ENCODE measurements at places on chromosomes 2 and 18.

DNA sequence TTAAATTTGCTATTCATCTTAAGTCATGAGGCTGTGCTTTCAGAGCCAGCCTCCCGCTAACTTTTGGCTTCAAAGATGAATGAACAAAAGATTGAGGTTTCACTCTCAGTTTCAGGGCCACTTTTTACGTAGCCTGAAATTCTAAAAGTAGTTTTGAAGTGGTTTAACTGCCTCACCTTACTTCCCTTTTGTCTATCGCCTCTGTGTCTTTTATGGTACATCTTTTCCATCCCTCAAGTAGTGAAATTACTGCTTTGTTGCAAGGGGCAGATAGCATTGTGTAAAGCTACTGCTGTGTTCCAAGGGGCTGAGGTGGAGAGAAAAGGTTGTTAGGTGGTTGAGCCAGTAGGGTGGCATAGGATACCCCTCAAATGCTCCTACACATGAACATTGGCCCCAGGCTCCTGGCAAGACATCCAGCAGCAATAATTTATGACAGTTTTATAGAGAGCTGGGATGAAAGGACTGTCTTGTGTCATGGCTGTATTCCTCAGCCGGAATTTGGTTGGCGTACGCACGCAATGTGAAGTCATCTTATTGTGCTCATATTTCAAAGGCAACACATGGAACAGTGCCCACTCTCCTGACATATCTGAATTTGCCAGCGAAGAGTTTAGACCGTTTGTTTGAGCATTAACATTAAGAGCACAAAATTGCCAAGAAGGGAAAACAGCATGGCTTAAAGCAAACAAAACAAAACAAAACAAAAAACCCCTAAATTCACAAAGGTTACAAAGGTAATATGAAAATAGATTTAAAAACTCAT lies 32.2 kb downstream of the QPCT start:
- peak; percentile 88 for DNase-seq

GRCh38 chr18:2547477-2548087 lies 23.7 kb downstream of the METTL4 start:
- no peak for DNase-seq

DNA sequence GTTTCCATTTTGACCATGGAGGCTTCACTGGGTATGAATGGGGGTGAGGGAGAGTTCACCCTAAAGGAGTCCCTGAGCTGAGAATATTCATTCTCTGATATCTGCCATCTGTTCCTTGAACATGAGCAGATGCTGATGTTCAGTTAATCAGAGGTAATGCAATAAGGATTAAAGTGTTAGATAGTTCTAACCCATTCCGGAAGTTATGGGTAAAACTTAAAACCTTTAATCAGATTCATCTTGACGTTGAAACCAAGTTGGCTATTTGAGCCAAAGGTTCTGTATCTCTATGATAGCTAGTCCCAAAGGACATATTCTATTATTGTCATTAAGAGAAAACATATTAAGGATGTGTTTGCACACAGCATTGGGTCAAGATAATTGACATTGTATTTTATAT lies 268.9 kb downstream of the PLCL1 start:
- DNase-seq: no peak

DNA sequence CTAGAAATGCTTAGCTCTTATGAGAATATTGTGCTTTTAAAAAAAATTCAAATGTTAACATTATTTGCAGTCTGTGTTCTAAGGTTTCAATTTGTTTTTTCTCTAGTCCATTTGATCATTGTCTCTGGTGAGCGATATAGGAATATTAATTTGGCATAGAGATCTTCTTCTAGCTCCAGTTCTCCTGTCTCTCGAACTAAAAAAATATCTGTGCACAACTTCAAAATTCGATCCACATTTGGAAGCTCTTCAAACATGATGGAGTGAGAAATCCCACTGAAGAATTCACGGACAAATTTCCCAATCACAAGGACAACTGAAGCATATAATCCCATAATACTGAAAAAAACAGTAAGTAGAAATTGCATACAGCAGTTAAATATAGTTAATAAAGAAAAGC lies 145.6 kb downstream of the NAPG start:
- no peak for DNase-seq

- no peak for DNase-seq
Measured at GRCh38 chr2:51003345-51004192, 28.4 kb downstream of the NRXN1 start.

GRCh38 chr18:7946734-7947377 lies 379.7 kb downstream of the PTPRM start:
- DNase-seq: peak; percentile 82

- DNase-seq: no peak
Measured at GRCh38 chr2:235046589-235046988, 94.8 kb downstream of the SH3BP4 start.

DNA sequence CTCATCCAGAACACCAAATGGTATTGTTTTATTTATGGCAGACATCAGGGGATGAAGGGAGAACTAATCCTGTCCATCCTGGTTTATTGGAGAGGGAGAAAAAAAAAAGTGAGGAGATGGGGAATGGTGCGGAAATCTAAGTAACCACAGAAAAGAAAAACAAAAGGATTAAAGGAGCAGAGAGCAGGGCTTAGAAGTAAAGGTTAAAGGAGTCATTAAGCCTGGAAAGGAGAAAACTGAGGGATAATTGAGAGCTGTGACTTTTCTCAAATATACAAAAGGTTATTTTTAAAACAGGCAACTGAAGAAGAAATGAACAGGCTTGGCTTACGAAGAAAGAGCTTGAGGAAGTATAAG lies 127.2 kb upstream of the PPP1CB start:
- no peak for DNase-seq

DNA sequence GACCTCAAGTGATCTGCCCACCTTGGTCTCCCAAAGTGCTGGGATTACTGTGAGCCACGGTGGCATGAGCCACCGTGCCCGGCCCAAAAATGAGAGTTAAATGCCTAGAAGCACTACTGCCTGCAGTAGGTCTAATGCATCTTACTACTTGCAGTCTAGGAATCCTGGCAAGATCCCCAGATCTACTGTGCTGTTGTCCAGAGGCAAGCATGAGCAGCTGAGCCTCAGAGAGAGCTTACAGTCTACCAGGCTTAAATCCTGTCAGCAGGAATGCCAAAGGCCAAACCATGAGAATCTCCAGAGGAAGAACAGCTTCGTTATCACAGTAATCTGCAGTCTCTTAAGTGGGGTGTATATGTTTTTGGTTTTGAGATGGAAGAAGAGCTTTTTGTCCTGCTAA lies 54.4 kb downstream of the XRCC5 start:
- no peak for DNase-seq

DNA sequence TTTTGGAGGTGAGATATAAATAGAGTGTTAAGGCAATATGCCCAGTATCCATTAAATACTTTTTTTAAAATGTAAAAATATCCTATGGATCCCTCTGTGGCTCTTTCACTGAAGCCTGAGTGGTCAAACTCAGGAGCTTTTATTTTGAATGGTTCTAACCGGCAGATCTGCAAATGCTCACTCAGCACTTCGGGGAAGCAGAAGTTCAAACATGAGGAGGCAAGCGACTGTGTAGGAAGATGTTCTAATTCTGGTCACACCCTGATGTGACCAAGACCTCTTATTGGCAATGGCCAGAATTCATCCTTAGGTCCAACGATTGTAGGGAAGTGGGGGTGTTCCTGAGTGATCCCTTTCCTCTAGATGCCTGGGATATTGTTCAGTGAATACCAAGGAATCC lies 168.8 kb downstream of the CDCA7 start:
- no peak for DNase-seq

DNA sequence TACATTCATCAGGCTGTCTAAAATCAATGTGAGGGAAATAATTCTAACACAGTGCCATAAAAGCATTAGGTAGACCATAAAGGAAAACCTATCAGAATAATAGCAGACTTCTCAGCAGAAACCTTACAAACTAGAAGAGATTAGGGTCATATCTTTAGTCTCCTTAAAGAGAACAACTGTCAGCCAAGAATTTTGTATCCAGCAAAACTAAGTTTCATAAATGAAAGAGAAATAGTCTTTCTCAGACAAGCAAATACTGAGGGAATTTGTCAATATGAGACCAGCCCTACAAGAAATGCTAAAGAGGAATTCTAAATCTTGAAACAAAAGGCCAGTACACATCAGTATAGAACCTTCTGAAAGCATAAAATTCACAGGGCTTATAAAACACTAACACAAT lies 482.0 kb downstream of the SATB2 start:
- no peak for DNase-seq

- no peak for DNase-seq
Measured at GRCh38 chr2:151053661-151053990, 208.0 kb downstream of the RBM43 start.

DNA sequence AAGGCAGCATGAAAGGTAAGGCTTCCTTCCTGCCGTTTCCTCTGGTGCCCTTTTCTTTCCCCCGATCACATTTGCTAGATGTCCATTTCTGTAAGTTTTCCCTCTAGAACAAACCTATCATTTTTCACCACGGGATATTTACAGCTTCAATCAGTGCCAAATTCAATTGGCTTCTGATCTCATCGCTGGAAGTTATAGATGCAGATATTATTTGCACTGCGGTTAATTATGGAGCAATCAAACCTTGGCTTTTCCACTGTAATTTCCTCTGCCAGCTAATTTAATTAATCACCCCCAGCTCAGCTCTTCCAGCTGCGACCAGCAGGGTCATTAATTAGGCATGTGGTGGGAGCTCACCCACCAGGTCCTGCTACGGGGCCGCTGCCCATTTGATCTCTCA lies 86.1 kb downstream of the GBX2 start:
- DNase-seq: no peak

DNA sequence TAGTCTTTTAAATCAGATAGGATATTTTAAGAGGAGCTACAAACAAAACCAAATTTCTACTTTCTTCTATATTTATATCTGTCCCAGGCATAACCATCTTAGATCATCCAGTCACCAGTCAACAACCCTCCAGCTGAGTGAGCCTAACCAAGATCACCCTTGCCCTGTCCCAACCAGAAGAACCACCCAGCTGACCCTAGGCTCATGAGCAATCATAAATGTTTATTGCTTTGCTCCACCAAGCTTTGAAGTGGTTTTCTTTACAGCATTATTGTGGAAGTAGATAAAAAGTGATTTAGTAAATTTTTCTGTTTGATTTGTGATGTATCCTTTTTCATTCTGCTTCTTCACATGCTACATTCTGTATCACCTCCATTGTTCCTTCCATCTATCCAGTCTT lies 167.2 kb upstream of the PIEZO2 start:
- DNase-seq: no peak

DNA sequence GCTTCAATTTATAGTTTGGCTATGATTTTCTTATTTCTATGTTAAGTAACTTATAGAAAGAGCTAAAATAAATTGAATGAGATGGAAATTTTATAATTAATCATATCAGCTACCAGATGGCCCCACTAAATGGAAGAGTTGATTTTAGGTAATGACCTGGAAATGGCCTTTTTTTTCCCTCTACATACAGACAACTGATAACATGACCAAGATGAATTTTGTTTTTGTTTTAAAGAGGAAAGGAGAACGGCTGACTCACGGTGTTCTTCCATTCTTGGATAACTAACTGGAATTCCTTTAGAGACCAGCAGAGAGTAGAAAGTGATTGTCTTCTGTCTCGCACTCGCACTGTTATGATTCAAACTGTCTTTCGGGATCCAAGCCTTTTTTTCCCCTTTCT lies 91.0 kb downstream of the TMEM185B start:
- DNase-seq: no peak

DNA sequence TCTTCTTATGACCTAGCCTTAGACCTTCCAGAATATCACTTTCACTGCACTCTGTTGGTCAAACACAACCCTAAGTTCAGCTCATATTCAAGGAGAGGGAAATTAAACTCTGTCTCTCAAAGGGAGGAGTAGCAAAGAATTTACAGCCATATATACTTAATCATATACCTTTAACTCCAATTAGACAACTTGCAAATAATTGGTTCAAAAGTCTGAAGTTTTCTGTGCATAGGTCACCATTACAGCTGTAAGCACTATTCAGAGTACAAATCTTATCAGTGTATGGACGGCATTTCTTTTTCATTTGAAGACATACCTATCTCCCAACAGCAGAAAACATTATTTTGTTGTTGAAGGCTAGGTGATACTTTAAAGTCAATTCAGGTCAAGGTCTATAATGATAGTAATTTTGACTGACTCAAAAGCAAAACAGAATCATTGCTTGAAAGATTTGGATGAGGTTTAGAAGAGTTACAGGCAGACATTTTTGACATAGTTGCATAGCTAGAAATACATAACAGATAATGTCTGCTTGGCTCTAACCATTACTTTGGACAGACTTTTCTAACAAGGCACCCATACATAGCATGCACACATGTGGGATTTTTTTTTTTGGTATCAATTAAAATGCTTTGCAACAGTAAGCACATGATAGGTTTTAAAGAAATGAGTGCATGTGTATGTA lies 131.5 kb downstream of the CPS1 start:
- no peak for DNase-seq
